ENCODE measurements at places on chromosomes 1 and 21.

DNA sequence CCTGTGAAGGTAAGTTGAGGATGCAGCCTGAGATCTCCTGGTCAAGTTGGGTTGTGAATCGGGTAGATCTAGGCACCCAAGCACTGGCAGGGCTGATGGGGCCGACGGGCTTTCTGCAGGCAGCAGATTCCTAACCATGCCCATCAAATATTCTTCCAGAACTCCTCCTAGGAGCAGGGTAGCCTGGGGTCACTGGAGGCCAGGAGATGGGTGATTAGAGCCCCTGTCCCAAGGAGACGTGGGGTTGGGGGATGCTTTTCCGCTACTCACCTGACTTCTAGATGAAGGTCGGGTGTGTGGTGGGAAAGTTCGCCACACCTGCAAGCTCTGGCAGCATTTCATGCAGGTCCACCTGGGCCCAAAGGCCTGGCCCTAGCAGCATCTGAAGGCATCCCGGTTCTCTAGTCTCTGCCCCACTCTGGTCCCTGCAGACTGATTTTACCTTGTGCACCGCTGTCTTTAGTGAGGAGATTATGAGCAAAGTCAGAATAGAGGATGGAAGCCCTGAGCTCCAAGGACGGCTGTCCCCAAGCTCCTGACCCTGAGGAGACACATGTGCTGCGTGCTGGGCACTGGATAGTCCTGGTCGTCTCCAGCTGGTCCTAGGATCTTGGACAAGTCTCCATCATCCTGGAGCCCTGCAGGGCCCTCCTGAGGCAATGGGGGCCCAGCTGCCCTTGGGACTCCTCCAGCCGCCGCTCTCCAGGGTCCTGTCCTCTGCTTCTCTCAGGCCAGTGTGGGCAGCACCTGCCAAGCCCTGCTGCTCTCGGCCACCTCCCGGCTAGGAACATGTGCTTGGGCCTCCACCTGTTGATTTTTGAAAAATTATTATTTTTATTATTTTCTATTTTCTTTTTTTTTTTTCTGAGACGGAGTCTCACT, 21.8 kb upstream of the C2CD2 start:
- no peak for DNase-seq

DNA sequence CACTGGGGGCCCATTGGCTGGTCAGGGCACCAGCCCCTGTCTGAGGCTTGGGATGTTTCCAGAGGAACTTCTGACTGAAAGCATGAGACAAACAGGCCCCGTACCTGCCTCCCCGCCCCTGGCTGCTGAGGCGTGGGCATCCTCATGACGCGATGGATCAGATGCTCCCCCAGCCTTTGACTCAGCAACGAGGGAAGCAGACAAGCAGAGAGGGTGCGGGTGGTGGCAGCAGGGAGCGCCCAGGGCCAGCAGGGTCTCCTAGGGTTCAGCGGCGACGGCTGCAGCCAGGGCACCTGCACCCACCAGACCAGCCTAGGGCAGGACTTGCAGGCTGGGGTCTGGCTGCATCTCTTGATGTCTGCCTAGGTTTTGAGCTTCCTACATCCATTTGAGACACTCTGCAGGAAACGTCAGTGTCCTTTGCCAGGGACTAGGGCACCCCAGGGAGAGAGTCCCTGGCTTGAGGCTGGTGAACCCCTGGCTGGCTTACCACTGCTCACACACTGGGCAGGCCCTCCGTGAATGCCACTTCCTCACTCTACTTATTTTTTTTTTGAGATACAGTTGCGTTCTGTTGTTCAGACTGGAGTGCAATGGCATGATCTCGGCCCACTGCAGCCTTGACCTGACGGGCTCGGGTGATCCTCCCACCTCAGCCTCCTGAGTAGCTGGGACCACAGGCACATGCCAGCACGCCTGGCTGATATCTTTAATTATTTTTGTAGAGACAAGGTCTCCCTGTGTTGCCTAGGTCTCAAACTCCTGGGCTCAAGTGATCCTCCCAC, 63.3 kb downstream of the DHRS3 start:
- no peak for DNase-seq

DNA sequence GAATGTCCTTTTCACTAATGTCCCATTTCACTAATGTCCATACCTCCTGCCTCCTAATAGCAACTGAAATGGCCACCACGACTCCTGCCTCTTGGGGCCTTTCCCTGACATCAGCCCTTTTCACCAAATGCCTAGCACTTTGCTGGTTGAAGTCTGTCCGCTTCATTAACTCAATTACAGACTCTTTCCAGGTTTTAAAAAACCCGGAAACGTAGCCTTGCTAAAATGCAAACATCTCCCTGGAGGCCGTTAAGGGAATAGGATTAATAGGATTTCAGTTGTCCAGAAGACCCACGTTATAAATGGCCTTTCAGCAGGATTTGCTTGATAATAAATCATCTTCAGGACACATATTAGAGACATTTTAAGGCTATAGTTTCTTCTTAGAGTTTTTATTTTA, 25.7 kb upstream of the ERO1B start:
- no peak for DNase-seq

DNA sequence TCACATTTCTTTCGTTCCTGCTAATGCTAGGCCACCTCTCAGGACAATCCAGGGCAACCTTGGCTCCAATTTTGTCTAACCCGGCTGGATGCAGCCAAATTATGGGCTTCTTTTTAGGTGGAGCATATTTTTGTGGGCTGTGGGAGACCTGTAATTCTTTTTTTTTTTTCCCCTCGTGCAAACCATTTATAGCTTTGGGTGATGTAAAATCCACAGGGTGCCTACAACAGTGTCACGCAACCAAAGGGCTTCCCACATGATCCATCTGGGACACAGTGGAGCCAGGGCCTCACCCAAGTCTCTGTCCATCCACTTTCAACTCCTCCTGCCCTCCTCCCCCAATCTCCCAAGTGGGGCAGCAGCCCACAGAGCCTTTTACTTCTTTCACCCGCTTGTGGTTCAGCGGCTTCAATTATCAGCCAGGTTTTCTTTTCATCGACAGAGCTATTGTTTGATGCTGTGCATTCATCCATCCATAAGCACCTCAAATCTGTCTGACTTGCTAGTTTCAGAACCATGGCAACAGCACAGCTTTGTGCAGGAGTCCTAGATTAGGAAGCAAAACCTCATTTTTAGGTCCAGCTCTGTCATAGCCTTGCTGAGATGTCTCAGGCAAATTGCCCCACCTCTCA, 10.0 kb upstream of the OVAAL start:
- no peak for DNase-seq

DNA sequence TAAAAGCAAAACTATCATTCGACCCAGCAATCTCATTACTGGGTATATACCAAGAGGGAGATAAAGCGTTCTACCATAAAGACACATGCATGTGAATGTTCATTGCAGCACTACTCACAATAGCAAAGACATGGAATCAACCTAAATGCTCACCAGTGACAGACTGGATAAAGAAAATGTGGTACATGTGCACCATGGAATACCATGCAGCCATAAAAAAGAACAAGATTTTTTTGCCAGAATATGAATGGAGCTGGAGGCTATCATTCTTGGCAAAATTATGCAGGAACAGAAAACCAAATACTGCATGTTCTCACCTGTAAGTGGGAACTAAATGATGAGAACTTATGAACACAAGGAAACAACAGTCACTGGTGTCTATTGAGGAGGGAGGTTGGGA, 79.7 kb downstream of the SLC16A1 start:
- no peak for DNase-seq

DNA sequence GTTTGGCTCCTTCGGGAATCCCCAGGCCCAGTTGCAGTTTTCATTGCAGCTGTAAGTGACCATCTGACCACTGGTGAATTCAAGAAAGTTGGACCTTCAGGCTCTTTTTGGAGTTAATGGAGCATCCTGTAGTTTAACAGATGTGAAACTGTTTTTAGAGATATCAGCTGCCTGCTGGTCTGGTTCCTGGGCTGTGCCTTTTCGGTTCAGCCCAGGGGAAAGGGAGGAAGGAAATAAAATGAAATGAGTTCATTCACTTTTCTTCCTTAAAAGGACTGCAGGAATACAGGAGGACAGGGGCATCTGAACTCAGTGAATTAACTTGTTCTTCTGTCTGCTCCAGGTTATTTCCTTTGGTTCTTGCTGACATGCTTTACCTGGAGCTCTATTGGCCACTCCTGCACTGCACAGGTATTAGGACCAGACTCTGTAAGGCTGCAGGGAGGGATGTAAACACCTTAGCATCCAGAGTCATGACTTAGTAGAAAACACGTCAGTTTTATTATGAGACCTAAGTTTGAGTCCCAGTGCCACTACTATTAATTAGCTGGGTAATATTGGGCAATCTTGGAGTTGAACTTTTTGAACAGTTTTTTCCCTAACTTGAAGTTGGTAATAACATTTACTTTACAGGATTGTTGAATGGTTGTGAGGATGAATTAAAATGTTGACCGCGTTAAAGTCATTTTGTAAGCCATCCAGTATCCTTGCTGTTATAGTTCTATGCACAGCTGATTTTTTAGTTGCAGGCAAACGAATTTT, 83.6 kb downstream of the LRRC8D start:
- DNase-seq: no peak
